Calu3 (cell line): ENCODE measurements at places on chromosomes 11 and 22. TPM values are rescaled to one million over a fixed set of nuclear protein-coding genes. Genes with fewer than 3 reads are reported as not detected.
A peak's percentile ranks its signal among the peaks of the same experiment; 100 is the strongest.

Gene FGF19
- 0.73 and 1.4 TPM in 2 replicates for total RNA-seq

Gene USH1C
- 17.5 and 32.1 TPM in 2 replicates for total RNA-seq

Gene MB
- total RNA-seq, result 0.37 TPM in 1 of 2 replicates, not detected in the other

Gene RANBP1
- total RNA-seq, result 205 and 208 TPM in 2 replicates

Gene CNTN5
- total RNA-seq, result not detected in 2 replicates

Gene P2RX3
- total RNA-seq, result not detected in 2 replicates

Gene MMP8
- total RNA-seq, result not detected in 2 replicates

DNA sequence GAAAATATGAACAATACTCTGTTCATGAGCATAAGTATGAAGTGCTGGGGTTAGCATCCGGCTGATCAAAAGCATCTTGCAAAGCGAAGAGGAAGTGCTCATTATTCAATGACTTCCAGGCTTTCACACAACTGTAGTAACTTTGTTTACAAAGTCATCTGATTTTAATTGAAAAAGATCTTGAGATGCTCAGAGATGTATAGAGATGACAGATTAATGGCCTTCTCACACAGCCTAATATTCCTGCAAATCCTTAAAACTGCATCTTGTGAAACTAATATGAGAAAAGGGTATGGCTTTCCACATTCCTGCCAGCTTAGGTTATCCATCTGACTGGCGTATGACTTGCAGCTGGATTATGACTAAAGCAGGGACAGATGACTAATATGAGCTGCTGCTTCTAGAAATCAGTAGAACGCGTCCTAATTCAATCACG, 125.4 kb downstream of the CASP12 start:
- no peak for DNase-seq

- no peak for DNase-seq
These were observed 22.0 kb downstream of the POU2F3 start for GRCh38 chr11:120261931-120262330.

- no peak for DNase-seq
These were observed 71.0 kb downstream of the TRIM29 start for GRCh38 chr11:120066738-120067437.

- DNase-seq, result no peak
These were observed 25.1 kb upstream of the LDLRAD3 start for GRCh38 chr11:35918716-35919115.

GRCh38 chr11:72577271-72577721, 96.9 kb downstream of the PDE2A start:
- DNase-seq, result no peak

- no peak for DNase-seq
These were observed 9.2 kb downstream of the LRRC32 start for GRCh38 chr11:76661306-76661751.

GRCh38 chr22:17161991-17162390, 2.9 kb upstream of the HDHD5 start:
- no peak for DNase-seq

- no peak for DNase-seq
These were observed 2.0 kb downstream of the NAA40 start for GRCh38 chr11:63940786-63941185.

GRCh38 chr11:119320776-119321524, 4.0 kb upstream of the MCAM start:
- DNase-seq, result peak; percentile 23

DNA sequence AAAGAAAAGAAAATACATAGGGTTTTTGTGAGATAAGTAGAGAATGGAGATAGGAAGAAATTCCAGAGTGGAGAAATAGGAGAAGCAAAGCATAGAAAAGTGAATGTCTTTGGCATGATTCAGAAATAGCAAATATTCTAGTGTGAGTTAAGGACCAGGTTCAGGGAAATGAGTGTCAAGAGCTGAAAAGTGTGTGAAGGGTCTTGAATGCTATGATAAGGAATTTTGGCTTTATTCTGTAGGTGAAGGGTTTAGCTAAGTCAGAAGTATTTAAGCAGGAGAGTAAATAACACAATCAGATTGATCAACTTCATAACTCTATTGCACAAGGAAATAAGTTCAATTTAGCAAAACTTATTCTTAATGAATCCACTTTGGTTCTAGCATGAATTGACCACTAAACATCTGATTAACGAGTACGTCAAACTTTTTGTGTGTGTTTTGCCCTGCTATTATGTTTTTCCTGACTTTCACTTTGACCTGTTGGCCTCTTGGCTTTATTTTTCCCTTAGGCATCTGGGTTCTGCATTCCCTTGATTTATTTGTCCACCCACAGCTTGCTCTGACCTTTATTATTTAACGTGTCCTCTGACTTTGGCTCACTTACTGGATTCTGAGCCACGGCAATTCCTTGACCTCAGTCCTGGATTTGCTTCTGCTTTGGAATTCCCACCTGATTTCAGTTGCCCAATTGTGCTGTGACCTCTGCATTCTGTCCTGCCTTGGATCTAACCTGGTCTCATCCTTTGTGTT, 11.9 kb upstream of the TMEM218 start:
- DNase-seq, result no peak

DNA sequence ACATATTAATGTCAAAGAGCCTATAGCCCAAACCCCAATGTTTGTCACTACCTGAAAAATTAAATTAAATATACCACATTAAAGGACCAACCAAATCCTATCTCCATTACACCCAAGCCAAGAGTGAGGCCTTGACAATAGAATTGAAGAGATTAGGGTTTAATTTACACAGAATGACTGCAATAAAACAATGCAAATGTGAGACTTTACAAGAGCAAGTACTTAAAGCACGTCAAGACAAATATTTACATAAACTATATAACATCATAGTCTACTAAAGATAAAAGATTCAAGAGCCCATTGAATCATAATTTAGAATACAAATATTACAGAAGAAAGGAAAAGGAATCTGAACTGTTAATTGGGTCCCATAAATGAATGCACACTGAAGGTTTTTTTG, 85.6 kb downstream of the CADM1 start:
- no peak for DNase-seq

DNA sequence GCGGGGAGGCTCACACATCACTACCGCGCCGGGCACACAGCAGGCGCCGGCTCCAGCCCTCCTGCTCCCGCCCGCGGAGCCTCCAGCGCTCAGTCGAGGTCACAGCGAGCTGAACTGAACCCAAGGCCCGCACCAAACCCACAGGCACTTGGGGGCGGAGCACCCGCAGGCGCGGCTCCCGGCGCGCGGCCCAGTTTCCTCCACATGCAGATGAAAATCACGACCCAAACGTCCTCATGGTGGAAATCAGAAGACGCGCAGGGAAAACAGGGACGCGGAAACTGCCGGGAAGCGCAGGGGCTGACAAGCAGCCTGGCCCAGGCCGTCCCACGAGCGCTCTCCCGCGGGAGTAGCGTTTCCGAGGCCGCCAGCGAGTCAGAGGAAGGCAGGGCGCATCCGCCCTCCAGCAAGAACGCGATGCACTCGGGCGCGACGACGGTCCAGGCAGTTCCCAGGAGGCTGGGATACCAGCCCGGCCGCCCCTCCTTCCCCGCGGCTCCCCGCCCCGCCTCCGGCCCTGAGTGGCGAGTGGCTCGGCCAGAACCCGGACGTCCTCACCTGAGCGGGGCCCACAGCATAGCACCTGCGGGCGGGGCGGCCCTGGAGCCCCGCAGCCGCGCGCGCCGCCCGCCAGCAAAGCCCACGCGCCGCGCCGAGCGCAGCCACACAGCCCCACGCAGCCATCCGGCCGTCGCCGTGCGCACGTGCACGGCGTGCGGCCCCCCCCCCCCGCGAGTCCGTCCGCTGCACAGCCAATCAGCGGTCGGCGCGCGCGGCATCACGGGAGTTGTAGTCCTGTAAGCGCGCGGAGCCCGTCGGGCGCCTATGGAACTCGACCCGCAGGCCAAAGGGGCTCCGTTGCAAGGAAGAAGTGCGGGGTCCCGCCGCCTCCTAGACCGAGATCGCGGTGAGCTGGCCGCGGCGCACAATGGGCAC, at the start of gene HDHD5:
Gene HDHD5, minus strand, starts transcription at position 710 of the 936 bp plus-strand sequence. Its CDS starts 26 bp downstream, at position 684.
- peak; percentile 88 for DNase-seq

GRCh38 chr22:19204640-19205039, 26.1 kb upstream of the SLC25A1 start:
- DNase-seq, result no peak

DNA sequence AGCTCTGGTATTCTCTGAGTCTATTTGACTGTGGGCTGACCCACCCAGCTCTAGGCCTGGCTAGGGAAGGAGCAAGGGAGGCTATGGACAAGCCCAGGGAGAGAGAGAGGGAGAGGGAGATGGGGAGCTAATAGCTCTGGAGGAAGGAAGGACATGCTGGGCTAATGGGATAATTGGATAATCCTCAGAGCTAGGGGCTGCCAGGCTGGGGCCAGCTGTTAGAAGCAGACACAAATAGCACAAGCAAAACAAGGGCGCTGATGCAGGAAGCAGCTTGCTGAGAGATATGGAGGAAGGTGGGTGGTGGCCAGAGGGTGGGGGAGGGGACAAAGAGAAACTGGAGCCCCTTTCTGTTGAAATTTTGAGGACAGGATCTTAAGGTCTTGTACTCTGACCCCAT, 23.2 kb downstream of the ADORA2A start:
- DNase-seq, result no peak

GRCh38 chr22:31661851-31662667, at the start of gene PISD:
Gene PISD (minus strand): TSS chr22:31662215. CDS start chr22:31662208, 7 bp downstream.
- peak; percentile 97 for DNase-seq

DNA sequence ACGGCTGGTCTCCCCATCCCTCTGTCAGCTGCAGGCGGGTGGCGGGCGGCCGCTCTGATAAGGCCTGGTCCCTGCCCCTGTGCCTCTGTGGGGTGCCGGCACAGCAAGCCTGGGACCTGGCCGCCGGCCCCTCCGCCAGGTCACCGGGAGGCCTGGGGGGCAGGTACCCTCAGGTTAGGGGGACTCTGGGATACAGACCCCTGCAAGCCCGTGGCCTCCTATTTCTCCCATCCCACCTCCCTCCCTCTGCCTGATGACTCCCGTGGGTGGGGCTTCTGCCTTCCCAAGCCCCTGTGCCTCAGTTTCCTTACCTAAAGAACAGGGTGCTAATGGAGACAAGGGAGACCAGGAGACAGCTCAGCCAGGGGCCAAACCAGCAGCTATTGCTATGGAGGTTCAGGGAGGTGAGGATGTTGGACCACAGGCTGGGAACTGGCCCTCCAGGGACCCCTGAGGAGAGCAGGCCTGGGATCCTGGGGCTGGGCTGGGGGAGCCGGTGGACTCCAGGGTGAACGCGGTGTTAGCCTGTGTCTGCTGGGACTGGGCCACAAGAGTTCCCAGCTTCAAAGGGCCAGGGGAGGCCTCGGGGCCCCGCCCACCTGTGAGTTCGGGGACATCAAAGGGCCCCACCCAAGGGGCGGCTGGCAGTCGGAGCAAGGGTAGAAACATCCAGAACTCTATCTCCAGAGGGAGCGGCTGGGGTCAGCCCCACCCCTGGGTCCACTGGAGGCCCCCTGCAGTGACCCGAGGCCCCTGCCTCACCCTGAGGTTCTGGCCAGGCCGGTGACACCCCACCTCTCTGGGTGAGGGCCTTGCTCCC, 32.0 kb upstream of the TH start:
- DNase-seq, result no peak

DNA sequence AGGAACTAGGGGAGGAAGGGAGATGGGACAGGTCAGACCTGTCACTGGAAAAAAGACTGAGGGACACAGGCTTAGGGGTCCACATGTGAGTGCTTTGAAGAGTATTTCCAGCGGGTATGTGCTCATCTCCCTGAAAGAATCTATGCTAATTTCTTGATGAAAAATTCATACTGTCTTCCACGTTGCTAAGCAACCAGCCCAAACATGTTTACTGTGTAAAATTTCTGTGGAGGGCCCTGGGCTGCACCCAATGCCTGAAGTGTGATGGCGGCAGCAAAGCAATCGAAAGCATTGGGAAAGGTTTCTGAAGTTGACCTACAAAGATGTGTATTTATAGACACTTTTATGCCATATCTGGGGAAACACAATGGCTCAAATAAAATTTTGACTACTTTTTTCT, 7.4 kb downstream of the SYT13 start:
- DNase-seq, result no peak

DNA sequence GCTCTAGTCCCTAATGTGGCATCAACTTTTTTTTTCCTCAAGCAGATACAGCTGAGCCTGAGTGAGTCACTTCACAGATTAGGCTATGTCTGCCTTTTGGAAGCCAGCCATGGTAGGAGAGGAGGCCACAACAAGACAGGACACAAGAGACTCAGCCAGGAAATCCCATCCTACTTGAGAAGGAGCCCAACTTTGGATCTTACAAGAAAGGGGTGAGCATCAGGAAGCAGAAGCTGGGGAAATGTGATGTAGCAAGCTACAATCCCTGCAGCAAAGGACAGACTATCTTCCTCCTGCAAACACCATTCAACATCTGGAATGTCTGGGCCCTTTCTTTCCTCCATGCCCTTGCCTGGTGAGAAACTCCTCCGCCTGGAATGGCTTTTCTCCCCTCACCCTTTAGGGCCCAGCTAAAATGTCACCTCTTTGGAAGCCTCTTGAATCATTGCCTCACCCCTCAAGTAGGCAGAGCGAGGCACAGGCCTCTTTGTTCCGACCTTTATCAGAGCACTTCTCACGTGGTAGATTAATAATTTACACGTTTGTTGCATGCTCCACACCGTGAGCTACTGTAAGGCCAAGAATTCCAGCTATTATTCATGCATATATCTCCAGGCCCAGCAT, 156.4 kb upstream of the PITPNB start:
- DNase-seq, result peak; percentile 34

- DNase-seq, result no peak
These were observed 24.0 kb upstream of the CREB3L1 start for GRCh38 chr11:46253258-46254132.

GRCh38 chr22:40665312-40665711, 14.0 kb upstream of the MCHR1 start:
- no peak for DNase-seq

DNA sequence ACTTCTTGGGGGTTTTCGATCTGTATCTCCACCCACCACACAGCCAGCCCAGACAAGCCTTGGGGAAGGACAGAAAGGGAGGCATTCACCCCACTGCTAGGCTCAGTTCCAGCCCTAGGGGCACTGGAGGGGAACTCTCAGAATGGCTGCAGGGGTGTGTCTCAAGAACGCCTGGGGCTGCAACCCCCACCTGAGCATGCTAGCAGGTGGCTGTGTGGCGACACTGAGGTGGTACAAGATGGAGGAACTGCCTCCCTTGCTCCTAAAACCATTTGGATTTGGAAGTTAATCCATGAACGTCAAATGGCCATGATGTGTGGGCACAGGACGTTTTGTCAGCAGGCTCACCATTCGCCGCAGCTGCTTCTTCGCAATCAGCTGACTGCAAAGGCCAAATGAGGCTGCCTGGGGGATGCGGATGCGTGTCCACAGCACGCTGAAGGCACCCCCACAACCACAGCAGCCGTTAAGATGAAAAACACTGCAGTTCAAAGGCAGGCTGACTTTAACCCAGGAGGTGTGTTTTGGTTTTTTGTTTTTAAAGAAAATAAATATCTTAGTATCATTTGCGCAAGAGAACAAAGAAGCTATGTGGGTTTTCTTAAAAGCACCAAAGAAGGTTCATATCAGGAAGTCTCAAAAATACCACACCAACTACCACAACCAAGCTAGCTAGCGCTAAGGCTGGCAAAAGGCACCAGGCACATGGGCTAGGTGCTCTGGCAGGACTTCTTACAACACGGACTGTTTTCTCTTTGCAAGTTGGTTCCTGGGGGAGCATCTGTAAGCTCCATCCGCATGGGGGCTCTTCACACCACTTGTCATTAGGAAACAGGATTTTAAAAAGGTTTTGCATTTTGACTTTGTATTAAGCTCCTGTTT, 22.2 kb upstream of the NAP1L4 start:
- no peak for DNase-seq
